ENCODE measurements at places on chromosomes 12 and 14. TPM values are rescaled to one million over a fixed set of nuclear protein-coding genes. Genes with fewer than 3 reads are reported as not detected.

Gene LARP4
- 43.0 TPM for total RNA-seq

Gene ZNF664
- total RNA-seq = 146 TPM

Gene IAPP
- not detected for total RNA-seq

- DNase-seq = no peak
Measured at GRCh38 chr12:40225337-40225983, 663 bp downstream of the LRRK2 start.

GRCh38 chr12:120588948-120589930 is 8.0 kb upstream of the POP5 start:
- no peak for DNase-seq

GRCh38 chr12:12997734-12998133 is 2.3 kb downstream of the HEBP1 start:
- no peak for DNase-seq
